ENCODE measurements at places on chromosomes 11 and 22.
A peak's percentile ranks its signal among the peaks of the same experiment; 100 is the strongest.

DNA sequence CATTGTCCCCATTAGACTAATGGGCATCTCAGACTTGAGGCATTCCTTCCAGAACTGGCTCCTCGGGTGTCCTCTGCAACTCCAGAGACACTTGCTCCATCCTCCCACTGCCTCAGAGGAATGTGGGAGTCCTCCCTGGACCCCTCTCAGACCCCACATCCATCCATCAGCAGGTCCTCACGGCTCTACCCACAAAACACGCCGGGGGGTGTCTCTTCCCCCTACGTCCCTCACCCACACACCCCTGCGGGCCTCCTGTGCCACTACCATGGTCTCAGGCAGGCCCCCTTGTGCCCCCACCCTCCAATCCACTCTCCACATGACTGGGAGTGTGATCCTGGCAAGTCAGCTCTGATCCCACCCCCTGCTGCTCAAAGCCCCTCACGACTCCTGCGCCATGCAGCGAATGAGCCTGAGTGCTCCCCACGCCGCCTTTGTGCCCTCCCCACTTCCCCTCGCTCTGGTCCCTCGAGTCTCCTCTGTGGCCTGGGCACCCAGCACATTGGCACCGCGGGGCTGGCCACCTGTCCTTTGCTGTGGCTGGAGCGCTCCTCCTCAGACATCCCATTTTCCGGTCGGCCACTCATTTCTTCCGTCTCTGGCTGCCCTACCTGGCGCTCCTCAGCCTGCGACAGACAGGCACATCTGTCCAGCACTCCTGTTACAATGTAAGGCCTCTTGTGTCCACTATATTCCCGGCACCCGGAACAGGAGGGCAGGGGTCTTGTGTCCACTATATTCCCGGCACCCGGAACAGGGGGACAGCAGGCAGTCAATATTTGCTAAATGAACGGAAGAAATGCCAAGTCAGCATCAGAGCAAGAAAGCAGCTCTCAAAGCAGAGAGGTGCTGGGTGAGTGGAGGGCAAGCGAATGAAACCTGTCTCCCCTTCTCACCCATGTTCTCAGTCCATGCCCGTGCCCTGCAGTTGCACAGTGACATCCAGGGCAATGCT is 14.2 kb upstream of the MOB2 start:
- no peaks in the 10 kb centered on the region for H3K27me3 ChIP-seq
- H3K4me1 ChIP-seq: peaks cover 20% of the 10 kb centered on the region
- no peak overlapping the region for H3K27ac ChIP-seq

DNA sequence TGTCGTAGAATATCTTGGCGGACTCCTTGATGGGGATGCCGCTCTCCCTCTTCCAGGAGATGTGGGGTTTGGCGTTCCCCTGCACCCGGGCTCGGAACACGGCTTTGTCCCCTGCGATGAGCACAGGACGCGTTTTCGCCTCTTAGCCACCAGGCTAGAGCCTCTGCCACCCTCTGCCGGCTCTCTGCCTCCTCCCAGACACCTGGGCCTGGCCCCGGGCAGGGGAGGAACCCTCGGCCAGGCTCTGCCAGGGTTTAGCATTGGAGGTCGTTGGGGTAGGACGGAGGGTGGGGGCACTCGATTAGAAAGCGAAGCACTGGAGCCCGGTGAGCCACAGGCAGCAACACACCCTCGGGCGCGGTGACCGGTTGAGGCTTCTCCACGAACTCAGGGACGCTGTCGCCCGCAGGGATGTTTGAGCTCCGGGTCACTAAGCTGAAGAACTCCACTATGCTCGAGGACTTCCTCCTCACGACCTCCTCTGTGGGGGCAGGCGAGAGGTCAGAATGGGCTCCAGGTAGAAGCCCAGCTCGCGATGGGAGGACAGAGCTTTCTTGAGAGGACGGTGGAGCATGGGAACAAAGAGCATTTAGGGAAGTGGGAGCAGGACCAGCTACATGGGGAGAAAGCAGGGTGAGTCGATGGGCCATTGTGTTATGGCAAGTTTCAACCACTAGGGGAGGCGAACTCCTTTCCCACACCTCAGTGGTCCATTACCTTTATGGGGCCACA is 4.3 kb downstream of the IGSF22 start:
- H3K4me3 ChIP-seq: peak overlapping the region; percentile 64
- H3K27me3 ChIP-seq: no peaks in the 10 kb centered on the region
- peaks cover 3% of the 10 kb centered on the region for H3K4me1 ChIP-seq
- no peaks in the 10 kb centered on the region for H3K36me3 ChIP-seq
- H3K27ac ChIP-seq: peak overlapping the region; percentile 71
- peak; percentile 65 for DNase-seq

- no peak overlapping the region for H3K27ac ChIP-seq
- no peaks in the 10 kb centered on the region for H3K36me3 ChIP-seq
- H3K27me3 ChIP-seq: no peaks in the 10 kb centered on the region
- no peak for DNase-seq
- no peaks in the 10 kb centered on the region for H3K4me1 ChIP-seq
Observed at GRCh38 chr11:63444160-63444559, 46.8 kb downstream of the PLAAT5 start.

- no peak overlapping the region for H3K4me3 ChIP-seq
- H3K27ac ChIP-seq: peak overlapping the region; percentile 38
- no peaks in the 10 kb centered on the region for H3K27me3 ChIP-seq
- no peaks in the 10 kb centered on the region for H3K36me3 ChIP-seq
- peak; percentile 47 for DNase-seq
- peaks cover 4% of the 10 kb centered on the region for H3K4me1 ChIP-seq
Observed at GRCh38 chr11:20367313-20367948, 3.9 kb downstream of the HTATIP2 start.

GRCh38 chr11:68998390-68998911 is 14.6 kb downstream of the MRGPRF start:
- DNase-seq: no peak
- no peak overlapping the region for H3K4me3 ChIP-seq
- peaks cover 29% of the 10 kb centered on the region for H3K4me1 ChIP-seq
- peak overlapping the region; percentile 21 for H3K27ac ChIP-seq
- H3K27me3 ChIP-seq: no peaks in the 10 kb centered on the region

- no peaks in the 10 kb centered on the region for H3K27me3 ChIP-seq
- peaks cover 10% of the 10 kb centered on the region for H3K4me1 ChIP-seq
- H3K27ac ChIP-seq: no peak overlapping the region
- H3K36me3 ChIP-seq: no peaks in the 10 kb centered on the region
Observed at GRCh38 chr11:65388731-65389130, 2.3 kb downstream of the FRMD8 start.

GRCh38 chr11:126978165-126978564 is 22.4 kb downstream of the KIRREL3 start:
- no peak overlapping the region for H3K27ac ChIP-seq
- H3K4me3 ChIP-seq: no peak overlapping the region
- no peaks in the 10 kb centered on the region for H3K4me1 ChIP-seq
- no peaks in the 10 kb centered on the region for H3K27me3 ChIP-seq

GRCh38 chr22:46079861-46080821 is 70.2 kb upstream of the PPARA start:
- peak overlapping the region; percentile 94 for H3K27ac ChIP-seq
- H3K4me3 ChIP-seq: peak overlapping the region; percentile 78
- peaks cover 14% of the 10 kb centered on the region for H3K4me1 ChIP-seq
- no peaks in the 10 kb centered on the region for H3K36me3 ChIP-seq
- peak; percentile 67 for DNase-seq

DNA sequence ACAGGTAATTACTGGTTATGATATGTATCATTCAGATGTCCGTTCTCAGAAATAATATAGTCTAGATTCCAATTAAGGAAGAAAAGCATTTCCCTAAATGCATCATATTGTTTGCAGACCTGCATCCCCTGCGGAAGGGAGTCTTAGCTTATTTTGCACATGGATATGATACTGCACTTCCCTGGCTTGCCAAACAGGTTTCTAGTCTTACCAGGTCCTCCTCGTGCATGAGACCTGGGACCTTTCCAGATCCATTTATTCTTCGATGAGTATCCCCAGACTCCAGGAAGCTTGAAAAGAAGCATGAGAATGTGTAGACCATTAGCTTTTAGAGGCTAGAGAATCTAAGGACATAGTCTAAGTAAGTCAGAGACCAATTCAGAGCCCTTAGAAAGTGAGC is 30.6 kb downstream of the CYB5R2 start:
- no peaks in the 10 kb centered on the region for H3K27me3 ChIP-seq
- no peaks in the 10 kb centered on the region for H3K4me1 ChIP-seq
- no peaks in the 10 kb centered on the region for H3K36me3 ChIP-seq
- no peak overlapping the region for H3K4me3 ChIP-seq

GRCh38 chr11:121250843-121251242 is 41.7 kb upstream of the SC5D start:
- no peak for DNase-seq
- no peaks in the 10 kb centered on the region for H3K4me1 ChIP-seq
- H3K27me3 ChIP-seq: no peaks in the 10 kb centered on the region
- H3K36me3 ChIP-seq: no peaks in the 10 kb centered on the region
- H3K4me3 ChIP-seq: no peak overlapping the region

DNA sequence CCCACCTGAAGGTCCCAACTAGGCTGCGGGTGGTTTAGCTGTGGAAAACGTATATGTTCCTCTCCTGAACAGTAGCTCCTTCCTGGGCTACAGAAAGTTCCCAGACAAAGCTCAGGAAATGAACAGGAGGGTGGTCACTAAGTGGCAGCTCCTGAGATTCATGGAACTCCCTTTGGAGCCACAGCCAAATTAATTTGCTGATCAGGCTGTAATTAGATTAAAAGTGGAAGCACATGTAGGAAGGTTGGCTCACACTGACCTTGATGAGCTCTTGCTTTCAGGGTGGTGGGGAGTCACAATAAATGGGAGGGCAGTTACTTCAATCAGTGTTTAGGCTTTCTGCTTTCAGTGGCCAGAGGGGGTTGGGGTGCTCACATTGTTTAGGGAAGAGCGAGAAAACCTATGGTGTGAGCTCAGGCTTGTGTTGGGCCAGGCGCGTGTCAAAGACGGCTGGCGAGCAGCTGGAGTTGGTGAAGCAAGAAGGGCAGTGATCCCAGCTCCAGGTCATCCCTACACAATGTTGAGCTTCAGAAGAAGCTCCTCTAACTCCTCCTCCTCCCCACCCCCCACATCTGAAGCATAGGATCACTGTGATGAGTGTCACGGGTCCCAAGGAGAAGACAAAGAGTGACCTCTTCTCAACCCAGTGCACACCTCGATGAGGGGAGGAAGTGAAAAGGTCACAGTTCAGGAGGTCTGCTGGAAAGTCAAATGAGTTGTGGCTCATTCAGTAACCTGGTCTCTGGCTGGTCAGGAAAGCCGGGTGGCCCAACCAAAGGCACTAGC is 42.5 kb downstream of the CLPB start:
- H3K4me3 ChIP-seq: no peak overlapping the region
- no peak overlapping the region for H3K27ac ChIP-seq
- no peak for DNase-seq
- H3K27me3 ChIP-seq: no peaks in the 10 kb centered on the region

GRCh38 chr22:31683181-31684105 is 21.4 kb upstream of the PISD start:
- H3K27me3 ChIP-seq: no peaks in the 10 kb centered on the region
- H3K36me3 ChIP-seq: no peaks in the 10 kb centered on the region
- no peak overlapping the region for H3K4me3 ChIP-seq
- DNase-seq: no peak
- no peak overlapping the region for H3K27ac ChIP-seq

Data from ovary (tissue), 10 donors.